ENCODE measurements at places on chromosomes 2 and 18.
A peak's percentile ranks its signal among the peaks of the same experiment; 100 is the strongest.

DNA sequence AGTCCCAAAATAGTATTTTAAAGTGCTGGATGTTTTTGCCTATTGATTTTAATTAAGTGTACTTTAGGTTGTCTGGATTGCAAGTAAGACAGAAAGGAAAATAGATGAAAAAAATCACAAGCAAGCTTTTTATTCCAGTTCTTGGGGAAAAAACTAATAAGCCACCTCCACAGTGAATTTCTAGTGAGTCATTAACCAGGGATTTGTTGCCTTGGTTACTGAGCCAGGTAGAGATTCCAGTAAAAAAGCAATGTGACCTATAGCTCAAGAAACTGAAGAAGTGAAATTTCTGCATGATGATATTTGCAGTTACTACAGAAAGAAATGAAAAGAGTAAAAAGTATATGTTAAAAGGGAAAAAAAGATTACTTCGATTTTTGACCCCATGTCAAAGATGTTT is 160.6 kb downstream of the METTL4 start:
- no peak for DNase-seq

DNA sequence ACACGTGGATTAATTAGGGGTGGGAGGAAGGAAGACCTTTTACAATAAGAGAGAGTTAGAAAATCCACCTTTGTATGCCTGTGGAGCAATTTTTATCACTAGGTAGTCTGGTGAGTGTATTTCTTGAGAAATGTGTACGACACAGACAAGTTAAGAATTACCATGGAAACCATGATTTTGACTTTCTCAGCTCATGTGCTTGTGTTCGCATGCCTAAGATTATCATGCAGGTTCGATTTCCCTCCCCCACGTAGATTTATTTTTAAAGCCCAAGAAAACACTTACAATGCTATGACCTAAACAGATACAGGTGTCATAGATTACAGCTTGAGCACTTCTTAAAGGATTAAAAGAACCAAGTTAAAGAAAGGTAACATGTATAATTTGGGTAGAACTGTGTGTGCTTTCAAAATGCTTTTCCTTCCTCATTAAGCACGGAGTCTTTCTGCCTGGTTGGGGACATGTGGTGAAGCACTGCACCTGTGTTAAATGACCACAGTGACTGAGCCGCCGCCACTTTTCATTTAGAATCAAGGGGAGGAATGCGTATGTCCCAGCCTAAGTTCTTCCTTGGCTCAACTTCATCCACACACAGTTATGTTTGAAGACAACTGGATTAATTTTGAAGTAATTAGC is 16.6 kb downstream of the SERTAD2 start:
- no peak for DNase-seq

DNA sequence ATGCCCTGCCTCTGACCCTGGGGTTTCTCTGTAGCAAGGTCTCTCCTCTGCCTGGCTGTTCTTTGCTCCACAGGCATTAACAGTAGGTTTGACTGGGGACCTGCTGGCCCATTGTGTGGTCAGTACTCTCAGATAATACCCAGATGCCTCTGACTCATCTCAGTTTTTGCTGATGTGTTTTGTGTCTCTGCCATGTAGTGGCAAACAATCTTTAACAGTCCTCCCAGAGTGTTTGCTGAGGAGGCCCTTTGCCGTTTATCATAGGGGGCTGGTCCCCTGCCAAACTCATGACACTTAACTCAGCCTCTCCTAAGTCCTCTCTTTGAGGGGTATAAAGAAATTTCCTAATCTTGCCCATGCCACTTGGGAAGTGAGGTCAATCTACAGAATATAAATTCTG is 793.7 kb upstream of the FANCL start:
- DNase-seq = no peak

DNA sequence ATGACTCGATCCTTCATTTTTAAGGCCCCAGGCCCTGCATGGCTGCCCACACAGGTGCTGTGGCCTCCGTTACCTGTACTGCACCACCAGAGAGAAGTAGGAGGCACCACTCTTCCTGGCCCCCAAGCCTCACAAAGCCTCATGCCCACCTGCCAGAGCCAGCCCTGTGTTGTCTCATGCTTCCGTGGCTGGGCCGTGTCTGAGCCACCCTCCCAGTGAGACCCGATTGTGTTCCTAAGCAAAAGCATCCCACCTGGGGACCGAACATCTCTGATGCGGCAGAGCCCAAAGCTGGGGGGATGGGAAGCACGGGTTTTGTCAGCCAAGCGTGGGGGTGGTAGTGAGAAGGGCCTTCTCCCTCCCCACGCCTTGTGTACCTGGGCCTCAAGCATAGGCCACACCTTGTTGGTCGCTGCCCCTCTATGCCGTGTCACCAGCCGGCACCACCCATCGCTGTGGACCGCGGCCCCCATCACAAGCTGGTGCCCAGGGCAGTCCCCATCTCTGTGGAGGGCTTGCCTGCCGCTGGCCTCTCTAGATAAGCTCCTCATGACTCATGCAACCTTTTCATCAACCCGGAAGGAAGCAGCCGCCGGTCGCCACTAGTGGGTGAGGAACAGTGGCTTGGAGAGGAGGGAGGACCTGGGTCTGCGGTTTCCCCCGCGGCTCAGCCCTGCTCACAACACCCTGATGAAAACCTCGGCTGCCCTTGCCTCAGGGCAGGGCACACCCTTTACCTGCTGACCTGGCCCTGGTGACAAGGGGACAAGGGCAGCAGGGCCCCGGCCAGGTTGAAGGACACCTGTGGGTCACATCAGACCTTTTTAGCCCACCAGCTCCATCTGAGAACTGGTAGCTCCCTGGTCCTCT is 2.7 kb upstream of the RNPEPL1 start:
- DNase-seq = peak; percentile 94

DNA sequence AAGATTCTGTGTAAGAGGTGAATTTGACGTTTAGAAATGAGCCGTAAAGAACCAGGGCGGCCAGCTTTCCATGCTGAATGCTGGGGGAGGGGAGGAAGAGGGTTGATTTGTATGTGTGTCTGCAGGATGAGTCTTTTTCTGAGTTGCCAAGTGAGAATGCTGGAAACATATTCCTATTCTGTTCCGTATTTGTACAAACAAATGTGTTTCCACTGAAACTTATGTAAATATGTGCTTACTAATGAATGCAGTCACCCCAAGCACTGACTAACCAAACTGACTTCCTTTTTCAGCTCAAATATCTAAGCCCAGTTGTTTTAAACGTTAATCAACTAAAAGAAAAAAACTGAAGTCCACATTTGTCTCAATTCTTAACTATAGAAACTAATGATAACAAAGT is 74.9 kb upstream of the APCDD1 start:
- DNase-seq = no peak

DNA sequence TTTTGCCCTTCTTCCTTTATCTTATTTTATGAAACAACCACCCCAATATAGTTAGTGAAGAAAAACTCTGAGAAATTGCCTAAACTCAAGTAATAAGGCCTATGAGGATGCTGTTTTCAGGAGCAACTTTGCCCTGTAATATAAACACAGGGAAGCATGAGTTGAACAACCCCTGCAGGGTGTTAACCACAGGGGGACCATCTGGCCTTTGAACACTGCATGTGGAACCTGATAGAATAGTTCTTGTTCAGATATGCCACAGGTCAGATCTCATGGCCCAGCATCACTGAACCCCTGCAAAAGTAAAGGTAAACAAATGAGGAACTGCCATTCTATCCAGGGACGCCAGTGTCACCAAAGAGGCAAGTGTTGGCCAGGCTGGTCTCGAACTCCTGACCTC is 82.6 kb downstream of the MAPK4 start:
- DNase-seq = no peak

- DNase-seq = no peak
These were observed 35.1 kb downstream of the ACKR3 start for GRCh38 chr2:236604575-236605344.

DNA sequence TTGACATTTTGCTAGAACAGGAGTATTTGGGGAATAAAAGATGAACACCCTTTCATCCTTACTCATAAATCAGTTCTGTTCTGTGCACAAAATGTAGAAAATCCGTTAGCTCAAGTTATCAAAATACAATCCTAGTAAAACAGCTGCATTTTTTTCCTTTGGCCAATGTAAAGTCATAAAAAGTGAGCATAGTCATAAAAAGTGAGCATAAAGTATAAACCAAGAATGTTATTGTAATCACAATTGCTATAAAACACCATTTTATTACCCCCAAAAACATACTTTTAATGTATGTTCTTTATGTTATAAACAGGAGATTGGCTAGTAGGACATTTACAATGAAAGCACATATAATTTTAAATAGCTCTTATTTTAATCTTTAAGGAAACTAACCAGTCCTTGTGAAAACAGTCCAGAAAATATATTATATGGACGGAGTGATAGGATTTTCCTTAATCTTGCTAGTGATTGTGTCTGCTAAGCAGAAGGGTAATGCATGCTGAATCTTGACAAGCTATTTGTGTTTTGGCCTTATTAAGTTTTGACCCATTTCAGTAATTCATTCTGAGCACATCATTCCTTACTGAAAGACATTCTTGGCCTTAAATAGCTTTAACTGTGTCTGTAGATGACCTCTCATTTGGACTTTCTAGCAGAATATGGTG is 891.8 kb downstream of the DSC3 start:
- DNase-seq = no peak

DNA sequence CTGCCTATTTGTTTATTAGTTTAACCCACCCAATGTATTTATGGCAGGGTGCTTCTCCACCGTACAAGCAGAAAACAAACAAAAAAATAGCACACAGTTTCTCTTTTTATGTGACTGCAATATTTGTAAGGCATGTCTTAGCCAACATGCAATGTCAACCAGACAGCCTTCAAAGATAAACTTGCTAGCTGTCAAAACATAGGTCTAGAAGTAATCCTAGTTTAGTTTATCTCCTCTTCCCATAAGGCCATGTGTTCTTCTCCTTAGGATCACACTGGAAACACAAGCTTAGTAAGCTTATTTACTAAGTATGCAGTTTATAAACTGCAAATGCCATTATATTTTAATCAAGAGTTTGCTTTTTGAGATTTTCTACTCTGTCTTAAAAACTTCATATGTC is 75.6 kb downstream of the LDAH start:
- DNase-seq = no peak

GRCh38 chr2:20403774-20404312 is 43.0 kb upstream of the RHOB start:
- DNase-seq = no peak

DNA sequence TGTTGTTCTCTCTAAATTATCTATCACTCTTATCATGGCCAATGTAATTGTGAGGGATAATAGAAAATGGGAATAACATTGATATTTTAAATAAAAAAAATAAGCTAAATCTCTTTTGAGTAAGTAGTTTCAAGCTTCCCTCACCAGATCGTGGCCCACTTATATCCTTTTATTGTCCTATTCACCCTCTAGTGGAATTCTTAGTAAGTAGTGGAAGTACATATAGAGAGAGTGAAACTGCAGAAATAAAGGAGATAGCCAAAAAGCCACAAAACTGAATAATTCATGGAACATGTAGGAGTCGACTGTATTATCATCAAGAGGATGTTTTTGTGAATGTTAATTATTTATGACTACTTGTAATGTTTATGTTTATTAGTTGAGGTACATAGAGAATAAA is 66.1 kb upstream of the DTNA start:
- no peak for DNase-seq

DNA sequence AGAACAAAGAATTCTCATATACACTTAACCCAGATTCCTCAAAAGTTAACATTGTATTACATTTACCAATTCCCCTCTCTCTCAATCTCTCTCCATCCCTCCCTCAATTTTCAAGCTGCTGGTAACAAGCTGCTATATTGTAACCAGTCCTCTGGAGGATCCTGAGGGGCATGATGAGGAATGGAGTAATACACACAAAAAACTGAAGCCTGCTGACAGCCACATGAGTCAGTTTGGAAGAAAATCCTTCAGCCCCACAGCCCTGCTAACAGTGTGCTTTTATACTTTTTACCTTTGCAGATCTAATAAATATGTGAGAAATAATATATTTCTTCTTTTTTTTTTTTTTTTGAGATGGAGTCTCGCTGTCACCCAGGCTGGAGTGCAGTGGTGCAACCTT is 165.7 kb upstream of the RAB12 start:
- DNase-seq = no peak

- no peak for DNase-seq
These were observed 538.2 kb downstream of the NYAP2 start for GRCh38 chr2:225937625-225938187.

DNA sequence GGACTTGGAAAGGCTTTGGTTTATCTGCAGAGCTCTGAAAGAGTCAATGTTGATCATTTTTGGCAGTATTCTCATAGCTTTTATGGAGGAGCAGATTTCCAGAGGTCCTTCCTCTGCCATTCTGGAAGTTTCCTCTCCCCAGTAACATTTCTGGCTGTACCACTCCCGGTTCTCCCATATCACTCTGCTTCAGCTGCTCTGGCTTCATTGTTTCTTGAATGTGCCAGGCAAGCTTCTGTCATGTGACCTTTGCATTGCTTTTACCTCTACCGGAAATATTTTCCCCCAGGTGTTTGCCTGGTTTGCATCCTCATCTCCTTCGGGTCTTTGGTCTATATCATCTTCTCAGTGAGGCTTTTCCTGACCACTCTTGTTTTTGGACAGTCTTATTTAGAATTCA is 12.4 kb downstream of the PCYOX1 start:
- DNase-seq = no peak

DNA sequence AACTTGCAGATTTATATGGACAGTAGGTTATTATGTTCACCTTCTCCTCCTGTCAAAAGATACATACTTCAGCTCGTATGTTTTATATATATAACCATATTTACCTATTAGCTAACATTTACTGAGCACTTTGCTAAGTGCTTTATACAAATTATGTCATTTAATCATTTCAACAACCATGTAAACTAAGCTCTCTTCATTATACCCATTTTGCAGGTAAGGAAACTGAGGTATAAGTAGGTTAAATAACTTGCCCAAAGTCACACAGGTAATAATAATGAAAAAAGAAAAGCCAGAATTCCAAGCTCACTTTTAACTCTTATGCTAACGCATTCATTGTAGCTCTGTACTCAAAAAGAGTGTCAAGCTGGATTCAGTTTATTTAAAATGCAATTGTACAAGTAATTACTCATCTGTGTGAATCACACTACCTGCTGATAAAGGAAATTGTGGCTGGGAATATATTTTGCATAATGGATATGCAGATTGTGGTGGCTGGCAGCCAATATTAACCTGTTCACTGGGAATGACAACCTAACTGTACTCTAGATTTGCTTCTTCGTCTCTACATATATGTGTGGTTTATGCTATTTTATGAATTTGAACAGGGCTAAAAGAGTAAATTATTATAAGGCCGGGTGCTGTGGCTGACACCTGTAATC is 20.6 kb downstream of the SLC16A14 start:
- no peak for DNase-seq

DNA sequence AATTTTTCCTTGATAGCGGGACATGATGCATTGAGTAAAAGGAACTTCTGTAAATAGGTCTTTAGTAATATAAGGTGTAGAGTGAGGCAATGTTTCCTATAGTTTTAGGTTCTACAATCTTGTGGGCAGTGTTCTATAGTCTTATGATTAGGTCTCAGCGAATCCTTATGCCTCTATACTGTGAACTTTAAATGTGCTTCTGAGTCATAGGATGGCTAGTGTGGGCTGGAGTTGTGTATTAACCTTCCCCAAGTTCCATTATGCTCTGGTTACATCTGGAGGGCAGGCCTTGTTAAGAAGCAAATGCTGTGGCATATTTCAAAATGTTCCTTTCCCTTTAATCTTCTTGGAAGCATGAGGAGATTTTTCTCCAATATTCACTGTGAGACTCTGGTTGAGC is 73.5 kb downstream of the ROCK2 start:
- DNase-seq = no peak

- no peak for DNase-seq
These were observed 35.5 kb upstream of the SLC35F5 start for GRCh38 chr2:113791697-113792590.
